ENCODE measurements at places on chromosomes 1 and 21. TPM values are rescaled to one million over a fixed set of nuclear protein-coding genes. Genes with fewer than 3 reads are reported as not detected.

Gene RERE
- total RNA-seq: 63.0 TPM

Gene HOOK1
- not detected for total RNA-seq

Gene RPTN
- total RNA-seq: not detected

Gene FCAMR
- total RNA-seq: not detected

Gene SRRM1
- 18.9 TPM for total RNA-seq

Gene RFX5
- 28.9 TPM for total RNA-seq

Gene ATP1A4
- total RNA-seq: not detected

Gene FCRL4
- not detected for total RNA-seq

Gene ACKR1
- total RNA-seq: not detected

Gene TPTE
- not detected for total RNA-seq

Gene KCNQ4
- not detected for total RNA-seq

Gene GOLT1A
- total RNA-seq: not detected

Gene RUNX1
- 12.3 TPM for total RNA-seq

Gene ITGB2
- total RNA-seq: 0.30 TPM

Gene GBP7
- not detected for total RNA-seq

Gene KCNA3
- 1.4 TPM for total RNA-seq

All from smooth muscle cell of the coronary artery (primary cell).